ENCODE measurements at places on chromosomes 2 and 18.
A peak's percentile ranks its signal among the peaks of the same experiment; 100 is the strongest.

DNA sequence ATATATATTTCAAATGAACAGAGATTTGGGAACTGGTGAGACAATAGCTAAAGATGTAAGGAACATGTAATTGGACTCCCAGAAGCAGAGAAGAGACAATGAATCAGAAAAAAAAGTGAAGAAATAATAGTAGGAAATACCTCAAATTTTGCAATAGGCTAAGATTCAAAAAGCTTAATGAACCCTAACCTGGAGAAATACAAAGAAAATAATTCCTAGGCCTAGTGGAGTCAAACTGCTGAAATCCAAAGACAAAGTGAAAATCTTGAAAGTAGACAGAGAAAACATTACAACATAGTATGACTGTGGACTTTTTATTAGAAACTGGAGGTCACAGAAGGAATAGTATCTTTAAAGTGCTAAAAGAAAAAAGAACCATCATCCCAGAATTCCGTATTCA, 76.7 kb downstream of the LAMA3 start:
- DNase-seq = no peak

- no peak for DNase-seq
These were observed 217.3 kb upstream of the HS6ST1 start for GRCh38 chr2:128535953-128536352.

- no peak for DNase-seq
These were observed 171.4 kb upstream of the NABP1 start for GRCh38 chr2:191506515-191506914.

DNA sequence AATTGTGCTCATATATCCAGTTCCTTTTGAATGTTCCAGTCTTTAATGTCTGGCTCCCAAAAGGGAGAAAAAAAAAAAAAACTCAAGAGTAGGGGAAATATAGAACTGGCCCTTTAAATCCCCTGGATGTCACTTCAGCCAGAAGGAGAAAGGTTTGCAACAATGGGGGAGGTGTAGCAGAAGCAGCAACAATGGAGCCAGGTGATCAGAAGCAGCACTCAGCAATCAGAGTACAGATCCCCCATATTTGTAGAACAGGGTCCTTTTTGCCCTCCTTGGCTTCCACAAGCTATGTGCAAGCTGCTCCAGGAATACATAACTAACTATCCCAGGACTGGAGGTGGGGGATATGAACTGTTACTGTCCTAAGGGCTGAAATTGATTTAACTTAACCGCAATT, 25.8 kb upstream of the ZNF397 start:
- no peak for DNase-seq

DNA sequence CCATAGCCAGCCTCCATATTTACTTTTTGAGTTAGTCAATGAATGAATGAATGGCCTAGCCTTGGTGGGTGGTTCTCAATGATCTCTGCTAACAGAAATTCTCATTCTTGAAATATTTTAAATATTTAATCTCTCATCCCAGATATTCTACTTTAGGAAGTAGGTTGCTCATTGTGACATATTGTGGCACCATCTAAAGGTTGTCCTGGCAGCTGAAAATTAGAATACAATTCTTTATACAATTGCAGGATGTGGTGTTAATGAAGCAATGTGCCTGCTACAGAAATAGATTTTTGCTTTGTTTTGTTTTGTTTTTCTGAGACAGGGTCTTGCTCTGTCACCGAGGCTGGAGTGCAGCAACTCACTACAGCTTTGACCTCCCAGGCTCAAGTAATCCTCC, 35.8 kb downstream of the SCG2 start:
- no peak for DNase-seq

- no peak for DNase-seq
These were observed 173.8 kb upstream of the TMEM200C start for GRCh38 chr18:6069103-6069502.

DNA sequence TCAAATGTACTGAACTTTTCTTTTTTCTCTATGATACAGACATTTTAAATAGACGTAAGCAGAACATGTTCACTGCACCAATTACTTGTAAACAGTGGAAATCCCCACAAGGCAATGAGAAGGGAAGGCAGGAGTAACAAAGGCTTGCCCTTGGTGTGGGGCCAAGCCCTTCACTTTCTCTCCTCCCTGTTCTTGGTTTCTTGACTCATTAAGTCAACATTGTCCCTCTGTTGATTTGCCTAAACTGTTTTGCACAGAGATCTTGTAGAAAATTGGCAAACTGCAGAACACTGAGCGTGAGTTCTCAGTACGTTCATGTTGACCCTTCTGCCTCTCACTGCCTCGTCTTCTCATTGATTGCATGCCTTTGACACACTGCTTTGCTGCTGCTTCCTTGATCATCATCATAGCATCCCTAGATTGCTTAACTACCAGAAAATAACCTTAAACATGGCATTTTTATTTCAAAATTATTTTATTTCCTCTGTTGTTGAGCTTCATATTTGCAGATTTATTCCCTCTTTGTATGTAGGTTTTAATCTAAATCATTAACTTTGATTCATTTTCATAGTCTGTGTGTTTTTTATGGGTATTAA, 257.7 kb downstream of the PTGR3 start:
- no peak for DNase-seq

DNA sequence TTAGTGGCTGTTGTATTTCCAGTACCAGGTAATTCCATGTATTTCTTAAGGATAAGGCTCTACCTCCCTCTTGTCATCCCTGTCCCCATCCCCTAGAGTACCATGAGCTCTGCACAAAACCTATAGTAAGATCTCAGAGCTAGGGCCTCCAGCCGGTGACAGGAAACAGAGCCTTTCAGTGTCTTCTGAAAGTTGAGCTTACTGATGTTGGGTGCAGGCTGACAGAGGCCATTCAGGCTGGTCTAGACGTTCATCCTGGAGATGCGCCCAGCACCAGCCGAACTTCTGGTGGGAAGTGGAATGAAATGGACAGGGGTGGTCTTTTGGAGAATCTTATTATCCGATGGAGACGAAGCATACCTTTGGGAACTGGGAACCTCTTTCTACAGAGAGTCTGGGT, 16.7 kb upstream of the LYPD6B start:
- DNase-seq = no peak

DNA sequence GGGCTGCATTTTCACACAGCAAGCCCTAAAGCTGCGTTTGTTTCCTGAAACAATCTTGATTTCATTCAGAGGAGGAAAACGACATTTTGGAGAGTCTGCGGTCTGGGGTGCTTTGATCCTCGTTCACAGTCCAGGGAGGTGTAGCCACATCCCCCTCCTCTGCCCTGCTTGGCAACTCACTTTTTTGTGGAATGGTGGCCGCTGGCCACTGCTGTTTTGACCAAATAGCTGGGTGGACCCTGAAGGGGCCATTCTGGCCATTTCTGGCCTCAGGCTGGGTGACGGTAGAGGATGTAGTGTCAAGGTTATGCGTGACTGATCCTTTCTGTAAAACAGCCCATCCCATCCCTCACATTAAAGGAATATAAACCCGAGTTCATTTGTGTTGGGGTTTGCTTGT, 62.2 kb downstream of the INPP4A start:
- no peak for DNase-seq

- peak; percentile 3 for DNase-seq
These were observed 38.3 kb downstream of the PAPOLG start for GRCh38 chr2:60794271-60794863.

DNA sequence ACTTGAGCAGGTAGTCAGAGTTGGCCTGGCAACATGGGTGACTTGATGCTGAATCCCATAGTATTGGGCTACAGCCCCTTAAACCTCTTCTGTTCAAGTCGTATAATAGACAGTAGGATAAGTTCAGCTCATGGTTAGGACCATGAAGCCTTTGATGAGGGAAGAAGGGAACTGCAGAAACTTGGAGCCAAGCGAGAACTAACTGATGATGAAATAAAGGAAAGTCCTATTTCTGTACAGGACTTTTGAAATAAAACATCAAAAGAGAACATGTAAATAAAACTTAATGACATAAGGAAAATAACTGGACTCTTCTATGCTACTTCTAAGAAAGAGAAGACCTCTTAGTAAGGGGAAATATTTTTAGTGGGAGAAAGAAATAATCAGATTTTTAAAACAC, 51.2 kb upstream of the UGP2 start:
- DNase-seq = no peak

GRCh38 chr18:42644729-42645131, 470.8 kb downstream of the RIT2 start:
- no peak for DNase-seq

DNA sequence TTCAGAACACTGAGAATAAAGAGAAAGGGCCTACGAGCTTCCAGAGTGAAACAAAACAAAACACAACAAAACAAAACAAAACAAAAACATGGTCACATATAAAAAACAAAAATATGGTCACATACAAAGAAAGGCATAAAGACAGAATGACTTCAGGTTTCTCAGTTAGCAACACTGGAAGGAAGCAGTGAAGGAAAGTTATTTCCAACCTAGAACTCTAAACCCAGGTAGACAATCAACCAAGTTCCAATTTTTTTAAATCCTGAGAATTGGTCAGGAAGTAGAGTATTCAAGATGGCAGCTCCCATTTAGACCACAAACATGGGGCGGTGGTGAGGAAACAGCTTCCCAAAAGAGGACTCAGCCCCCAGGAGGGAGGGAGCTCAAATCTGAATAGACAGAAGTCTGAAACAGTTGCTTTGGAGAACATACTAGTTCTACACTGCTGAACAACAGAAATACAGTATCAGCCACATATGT, 9.1 kb downstream of the DRC1 start:
- DNase-seq = no peak

GRCh38 chr2:67210430-67210829, 186.7 kb upstream of the ETAA1 start:
- no peak for DNase-seq

DNA sequence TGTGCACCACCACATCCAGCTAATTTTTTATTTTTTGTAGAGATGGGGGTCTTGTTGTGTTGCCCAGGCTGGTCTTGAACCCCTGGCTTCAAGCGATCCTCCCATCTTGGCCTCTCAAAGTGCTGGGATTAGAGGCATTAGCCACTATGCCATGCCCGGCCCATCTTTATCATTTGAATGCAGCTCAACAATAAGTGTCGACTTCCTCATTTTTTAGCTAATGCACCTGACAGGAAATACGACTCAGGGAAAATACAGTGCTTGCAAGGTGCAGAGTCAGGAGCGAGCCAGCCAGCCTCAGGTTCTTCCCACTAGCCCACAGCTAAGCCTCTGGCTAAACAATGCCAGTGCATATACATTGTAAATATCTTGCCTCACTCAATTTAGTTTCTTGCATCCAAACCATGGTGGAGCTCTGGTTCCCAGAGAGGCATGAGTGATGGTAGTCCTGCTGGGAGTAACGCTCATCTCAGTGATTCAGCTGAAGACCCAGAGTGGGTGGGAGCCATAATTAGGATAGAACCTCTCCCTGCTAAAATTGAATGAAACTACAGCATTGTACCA, 135.0 kb downstream of the TGIF1 start:
- peak; percentile 67 for DNase-seq

GRCh38 chr2:44817673-44818335, 123.7 kb upstream of the SIX3 start:
- DNase-seq = no peak

GRCh38 chr2:54588244-54588899, 132.2 kb downstream of the SPTBN1 start:
- no peak for DNase-seq

GRCh38 chr18:80193701-80194100, 53.6 kb downstream of the PARD6G start:
- DNase-seq = no peak

DNA sequence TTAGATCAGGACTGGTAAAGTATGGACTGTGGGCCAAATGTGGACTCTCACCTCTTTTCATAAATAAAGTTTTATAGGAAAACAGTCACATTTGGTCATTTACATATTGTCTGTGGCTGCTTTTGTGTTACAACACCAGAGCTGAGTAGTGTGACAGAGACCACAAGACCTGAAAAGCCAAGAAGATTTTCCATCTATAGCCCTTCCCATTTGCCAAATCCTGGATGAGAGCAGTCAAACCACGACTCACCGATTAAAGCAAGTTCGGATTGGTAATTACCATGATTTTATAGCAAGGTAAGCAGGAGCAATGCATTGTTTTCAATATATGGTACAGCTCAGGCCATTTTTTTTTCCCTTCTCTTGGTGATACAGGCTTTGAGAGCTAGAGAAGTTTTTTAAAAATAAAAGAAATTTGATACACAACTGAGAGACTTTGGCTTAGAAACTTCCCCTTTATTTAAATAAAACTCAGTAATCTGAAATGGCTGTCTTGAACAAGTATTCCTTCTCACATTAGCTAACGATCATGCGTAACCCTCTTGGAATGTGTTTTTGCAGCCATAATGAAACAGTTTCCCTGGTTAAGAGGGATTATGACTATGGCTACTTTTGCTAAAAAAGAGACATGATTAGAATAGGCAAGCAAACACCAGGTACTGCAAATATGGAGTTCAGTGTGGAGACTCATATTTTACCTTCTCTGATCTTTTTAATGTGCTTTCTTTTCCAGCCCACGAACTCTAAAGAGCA, 9.5 kb upstream of the MALL start:
- no peak for DNase-seq

- DNase-seq = no peak
These were observed 1308.2 kb upstream of the NRXN1 start for GRCh38 chr2:52340171-52340570.

DNA sequence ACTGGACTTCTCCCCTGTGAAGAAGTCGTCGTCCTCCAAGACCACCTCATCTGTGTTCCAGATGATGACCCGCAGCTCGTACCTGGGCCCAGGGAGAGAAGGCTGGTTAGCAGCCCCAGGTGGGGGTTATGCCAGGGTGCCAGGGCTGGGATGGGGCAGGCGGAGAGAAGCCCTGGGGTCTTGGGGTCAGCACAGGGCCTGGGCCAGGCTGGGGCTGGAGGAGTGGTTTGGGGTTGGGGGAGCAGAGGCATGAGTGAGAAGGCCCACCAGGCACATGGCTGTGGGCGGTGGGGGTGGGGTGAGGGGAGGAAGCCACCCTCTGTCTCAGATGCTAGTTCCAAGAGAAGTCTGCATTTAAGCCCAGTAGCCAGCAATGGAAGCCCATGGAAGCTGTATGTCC, 15.8 kb downstream of the OTOF start:
- DNase-seq = no peak

- DNase-seq = no peak
These were observed 531.0 kb upstream of the SETBP1 start for GRCh38 chr18:44149706-44150105.
